ENCODE measurements at places on chromosomes 4 and X.

DNA sequence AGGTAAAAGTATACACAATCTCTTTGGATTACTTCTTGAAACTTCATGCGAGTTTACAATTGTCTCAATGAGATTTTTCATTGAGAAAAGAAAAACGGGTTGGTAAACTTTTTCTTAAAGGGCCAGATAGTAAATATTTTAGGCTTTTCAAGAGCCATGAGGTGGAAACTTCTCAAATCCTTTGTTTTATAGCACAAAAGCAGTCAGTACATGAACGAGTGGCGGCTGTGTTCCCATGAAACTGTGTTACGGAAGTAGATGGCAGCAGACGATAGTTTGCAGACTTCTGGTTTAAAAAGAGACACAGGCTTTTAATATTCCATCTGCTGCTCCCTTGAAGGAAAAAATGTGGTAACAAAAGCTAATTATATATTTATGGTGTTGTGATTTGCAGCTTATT, 332.0 kb downstream of the TENM3 start:
- no peak for DNase-seq

GRCh38 chr4:176671532-176671931, 121.2 kb downstream of the VEGFC start:
- no peak for DNase-seq

DNA sequence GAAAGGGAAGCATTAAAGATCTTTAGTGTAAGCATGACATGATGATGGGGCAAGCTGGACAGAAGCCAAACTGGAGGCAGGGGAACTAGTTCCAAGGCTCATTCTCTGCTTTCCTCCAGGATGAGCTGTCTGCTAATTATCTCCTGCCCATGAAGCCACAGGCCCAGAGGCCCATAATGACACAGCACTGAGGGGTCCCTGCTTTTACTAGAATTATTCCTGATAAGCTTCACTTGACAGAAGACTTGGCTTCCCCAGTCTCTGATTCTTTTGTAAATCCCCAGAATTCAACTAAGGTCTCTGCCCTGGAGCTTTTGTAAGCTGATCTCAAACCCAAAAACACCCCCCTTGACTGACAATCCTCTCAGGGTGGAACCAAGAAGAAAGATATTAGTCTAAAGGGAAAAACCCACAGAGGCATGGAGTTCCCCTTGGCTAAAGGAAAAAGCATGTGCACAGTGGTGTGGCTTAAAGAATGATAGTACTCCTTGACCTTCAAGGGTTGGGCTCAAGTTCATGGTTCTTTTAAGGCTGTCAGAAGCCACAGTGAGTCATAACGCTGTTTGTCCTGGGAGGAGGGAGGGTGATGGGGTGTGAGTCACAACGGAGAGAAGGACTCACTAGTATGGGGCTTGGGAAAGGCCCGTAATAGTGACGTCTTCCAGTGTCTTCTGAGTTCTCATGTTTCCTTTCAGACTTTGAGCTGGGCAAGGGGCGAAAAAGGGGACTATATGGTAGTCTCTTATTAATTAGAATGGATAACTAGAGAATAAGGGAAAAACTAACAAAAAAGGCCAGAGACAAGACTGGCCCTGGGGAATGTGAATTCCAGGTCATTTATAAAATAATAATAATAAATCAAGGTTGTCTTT, 146.0 kb upstream of the CPEB2 start:
- peak; percentile 11 for DNase-seq

- DNase-seq: no peak
Measured at GRCh38 chr4:40621592-40622512, 7.8 kb downstream of the RBM47 start.

GRCh38 chrX:68532831-68533533, 34.1 kb downstream of the YIPF6 start:
- no peak for DNase-seq

DNA sequence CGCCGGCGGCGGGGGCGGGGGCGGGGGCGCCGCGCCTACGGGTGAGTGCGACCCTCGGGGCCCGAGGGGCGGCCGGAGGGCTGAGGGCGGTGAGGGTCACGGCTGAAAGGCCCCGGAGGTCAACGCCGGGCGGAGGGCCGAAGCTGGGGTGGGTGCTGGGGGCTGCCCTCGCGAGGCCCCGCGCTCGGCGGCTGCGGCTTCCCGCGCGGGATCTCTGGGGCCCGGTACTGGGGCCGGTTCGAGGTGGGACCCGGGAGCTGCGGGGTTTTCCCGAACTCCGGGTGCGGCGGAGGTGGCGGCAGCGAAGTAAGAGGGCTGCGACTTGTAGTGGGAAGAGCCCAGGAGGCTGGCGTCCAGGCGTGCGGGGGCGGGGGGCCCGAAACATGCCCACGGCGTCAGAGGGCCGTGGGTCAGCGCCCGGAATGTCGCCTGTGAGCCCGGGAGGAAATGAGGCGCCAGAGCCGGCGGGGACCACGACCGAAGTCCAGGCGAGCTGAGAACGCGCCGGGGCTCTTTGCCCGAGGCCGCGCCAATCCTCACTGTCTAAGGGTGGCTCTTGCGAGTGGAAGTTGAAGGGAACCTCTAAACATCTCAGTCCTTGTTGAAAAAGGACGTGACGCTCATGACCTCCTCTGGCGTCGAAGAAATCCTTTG, 407 bp downstream of the IL13RA1 start:
- no peak for DNase-seq

DNA sequence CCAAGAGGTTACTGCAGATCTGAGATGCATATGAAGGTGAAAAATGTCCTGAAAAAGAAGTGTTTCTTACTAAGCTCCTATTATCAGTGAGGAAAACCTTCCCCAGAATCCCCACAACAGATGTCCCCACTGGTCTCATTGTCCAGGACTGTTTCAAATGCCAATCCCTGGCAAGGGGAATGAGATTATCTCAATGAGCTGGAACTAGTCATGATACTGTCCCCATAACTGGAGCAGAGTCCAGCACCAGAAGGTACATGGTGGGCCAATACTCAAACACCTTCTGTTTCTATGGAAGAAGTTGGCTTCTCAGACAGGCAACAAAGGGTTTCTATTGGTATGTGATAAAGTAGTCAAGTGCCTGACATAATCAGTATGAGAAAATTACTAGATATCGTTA, 221.1 kb upstream of the TLL1 start:
- no peak for DNase-seq

DNA sequence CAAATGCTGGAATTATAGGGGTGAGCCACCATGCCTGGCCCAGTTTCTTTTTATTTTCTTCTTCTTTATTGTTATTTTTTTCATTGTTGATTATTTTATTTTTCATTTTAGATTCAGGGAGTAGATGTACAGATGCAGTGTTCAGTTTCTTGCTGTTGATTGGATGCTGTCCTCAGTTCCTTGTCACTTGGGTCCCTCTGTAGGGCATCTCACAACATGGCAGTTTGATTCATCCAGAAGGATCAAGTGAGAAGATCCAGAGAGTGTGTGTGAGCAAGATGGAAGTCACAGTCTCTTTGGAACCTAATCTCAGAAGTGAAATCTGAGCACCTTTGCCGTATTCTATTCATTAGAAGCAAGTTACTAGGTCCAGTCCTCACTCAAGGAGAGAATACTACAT, 20.9 kb downstream of the HMGB3 start:
- no peak for DNase-seq

- no peak for DNase-seq
Measured at GRCh38 chr4:38987491-38987890, 44.7 kb downstream of the TMEM156 start.

- no peak for DNase-seq
Measured at GRCh38 chr4:178339769-178340168, 897.5 kb upstream of the AGA start.

- DNase-seq: no peak
Measured at GRCh38 chr4:100248476-100248875, 58.2 kb upstream of the DDIT4L start.

GRCh38 chr4:153887217-153887616, 98.3 kb upstream of the SFRP2 start:
- no peak for DNase-seq

- DNase-seq: no peak
Measured at GRCh38 chr4:3305610-3306371, 13.0 kb downstream of the RGS12 start.

GRCh38 chrX:124256216-124256615, 76.2 kb upstream of the TEX13D start:
- DNase-seq: no peak

GRCh38 chr4:144449611-144450010, 196.3 kb upstream of the HHIP start:
- no peak for DNase-seq

- no peak for DNase-seq
Measured at GRCh38 chr4:115548123-115548522, 434.7 kb upstream of the NDST4 start.

DNA sequence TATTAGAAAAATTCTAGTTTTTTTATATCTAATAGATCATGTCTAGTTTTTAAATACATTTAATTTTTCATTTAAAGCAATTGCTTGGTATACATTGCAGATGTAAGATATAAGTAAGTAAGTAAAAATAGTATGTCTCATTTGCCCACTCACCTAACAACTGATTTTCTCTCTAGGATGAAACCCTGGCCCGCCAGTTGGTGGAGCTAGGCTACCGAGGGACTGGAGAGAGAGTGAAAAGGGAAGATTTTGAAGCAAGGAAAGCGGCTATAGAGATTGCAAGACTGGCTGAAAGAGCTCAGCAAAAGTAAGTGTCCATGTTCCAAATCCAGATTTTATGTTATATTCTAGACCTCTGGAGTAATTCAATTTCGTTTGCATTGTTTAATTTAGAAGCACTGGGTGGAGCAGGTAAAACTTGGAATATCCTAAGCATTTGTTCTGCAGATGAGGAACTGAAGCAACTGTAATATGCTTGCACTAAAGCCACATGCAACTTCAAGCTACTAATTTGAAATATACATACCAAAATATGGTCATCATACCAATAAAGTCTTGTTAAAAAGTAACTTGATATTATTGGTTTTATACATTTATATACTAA, 27.1 kb downstream of the CFAP299 start:
- no peak for DNase-seq

DNA sequence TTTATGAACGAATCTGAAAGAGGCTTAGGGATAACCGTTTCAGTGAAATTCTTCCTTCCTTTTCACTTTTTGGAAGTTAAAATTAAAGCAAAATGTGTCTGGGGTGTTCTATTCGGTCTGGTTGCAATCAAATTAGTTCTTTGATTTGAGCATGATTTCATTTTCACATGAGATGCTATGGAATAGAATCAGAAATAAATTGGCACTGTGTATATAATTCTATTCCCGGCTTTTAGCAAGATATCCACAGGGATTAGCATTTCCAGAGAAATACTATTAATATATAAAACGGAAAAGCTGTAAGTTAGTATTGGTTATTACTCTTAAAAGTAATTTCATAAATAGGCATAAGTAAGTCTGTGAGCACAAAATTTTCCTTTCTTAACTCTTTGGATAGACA, 1676.8 kb upstream of the PCDH7 start:
- DNase-seq: no peak

DNA sequence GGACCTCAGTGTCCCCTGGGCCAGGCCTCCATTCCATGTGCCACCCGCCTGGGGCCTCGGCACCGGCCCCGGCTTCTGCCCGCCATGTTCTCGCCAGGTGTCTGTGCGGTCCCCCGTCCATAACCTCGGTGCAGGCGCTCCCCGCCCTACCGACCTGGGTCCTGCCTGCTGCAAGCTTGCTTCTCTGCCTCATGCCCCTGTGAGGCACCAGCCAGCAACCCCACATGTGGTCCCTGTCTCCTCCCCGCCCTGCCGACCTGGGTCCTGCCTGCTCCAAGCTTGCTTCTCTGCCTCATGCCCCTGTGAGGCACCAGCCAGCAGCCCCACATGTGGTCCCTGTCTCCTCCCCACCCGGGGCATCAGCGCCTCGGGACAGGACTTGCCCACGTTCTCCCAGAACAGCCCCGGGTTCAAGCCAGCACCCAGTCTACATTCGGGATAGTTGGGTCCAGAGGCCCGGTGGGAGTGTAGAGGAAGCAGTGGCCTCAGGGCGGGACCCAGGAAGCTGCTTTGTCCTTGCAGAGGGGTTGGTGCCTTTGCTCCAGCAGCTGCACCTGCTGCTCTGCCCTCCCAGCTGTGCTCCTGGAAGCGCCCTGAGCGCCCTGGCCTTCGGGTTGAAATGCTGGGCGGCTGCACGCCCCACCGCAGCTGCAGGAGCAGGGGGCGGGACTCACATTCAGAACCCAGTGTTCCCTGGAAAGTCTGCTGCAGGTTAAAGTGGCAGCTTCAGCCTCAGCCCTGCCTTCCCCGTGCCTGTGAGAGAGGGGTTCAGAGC, 20.1 kb upstream of the UVSSA start:
- DNase-seq: no peak

DNA sequence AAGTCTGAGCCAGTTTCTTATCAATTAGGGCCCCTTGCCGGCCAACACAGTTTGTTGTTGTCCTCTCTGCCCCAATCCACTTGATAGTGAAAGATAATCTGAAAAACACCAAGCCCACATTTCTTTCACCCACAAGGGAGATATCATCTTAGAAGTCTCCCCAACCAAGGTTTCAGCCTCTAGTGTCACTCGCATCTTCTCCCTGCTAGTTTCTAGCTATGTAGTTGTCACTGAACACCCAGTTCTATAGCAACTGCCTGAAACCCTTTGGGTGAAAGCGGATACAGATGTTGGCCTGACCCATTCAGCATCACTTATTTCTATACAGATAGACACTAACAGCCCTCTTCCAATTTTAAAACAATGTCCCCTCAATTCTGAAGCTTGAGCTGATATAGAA, 116.3 kb downstream of the BMP15 start:
- no peak for DNase-seq

DNA sequence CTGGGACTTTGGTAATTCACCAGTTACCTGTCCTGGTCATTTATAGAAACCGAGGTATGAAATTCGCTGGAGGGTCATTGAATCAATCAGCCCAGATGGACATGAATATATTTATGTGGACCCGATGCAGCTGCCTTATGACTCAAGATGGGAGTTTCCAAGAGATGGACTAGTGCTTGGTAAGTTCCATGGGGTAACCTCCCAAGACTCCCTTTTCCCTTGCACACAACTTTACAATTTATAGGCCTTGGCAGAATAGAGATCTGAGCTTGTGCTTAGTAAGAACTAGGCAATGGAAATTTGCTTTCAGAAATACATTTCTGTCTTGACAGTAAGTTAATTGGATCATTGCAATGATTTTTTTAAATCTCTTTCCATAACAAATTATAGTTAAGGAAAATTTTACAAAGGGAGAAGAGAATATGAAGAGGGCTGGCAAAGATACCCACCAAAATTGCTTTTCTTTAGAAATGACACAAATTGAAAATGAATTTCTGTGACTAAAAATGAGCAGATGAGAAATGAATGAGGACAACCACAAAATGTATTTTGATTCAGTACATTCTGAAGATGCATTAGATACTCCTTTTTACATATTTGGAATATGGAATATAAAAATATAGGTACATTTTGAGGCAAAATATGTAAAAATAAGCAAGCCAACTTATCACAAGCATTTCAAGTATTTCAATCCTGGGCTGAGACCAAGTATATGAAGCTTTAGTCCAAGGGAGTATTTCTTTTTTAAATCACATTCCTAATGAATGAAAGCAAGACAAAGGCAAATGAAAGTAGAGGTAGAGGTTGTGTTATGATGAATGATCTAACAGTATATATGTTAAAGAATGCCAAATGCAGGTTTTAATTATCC, 45.9 kb downstream of the PDGFRA start:
- no peak for DNase-seq

GRCh38 chr4:26503427-26503826, 13.1 kb upstream of the CCKAR start:
- no peak for DNase-seq

- no peak for DNase-seq
Measured at GRCh38 chrX:135347381-135348016, 38.2 kb downstream of the ETDC start.

- no peak for DNase-seq
Measured at GRCh38 chrX:119055687-119056086, 17.1 kb upstream of the CT47C1 start.

Data from stimulated activated CD4-positive, alpha-beta T cell treated with anti-CD3 and anti-CD28 coated beads, Interleukin-1b, Interleukin-23, amount 100 ng/mL, for 1 hour (primary cell).